Fibroblast of the conjunctiva (primary cell): ENCODE measurements at places on chromosomes 7 and 10.

DNA sequence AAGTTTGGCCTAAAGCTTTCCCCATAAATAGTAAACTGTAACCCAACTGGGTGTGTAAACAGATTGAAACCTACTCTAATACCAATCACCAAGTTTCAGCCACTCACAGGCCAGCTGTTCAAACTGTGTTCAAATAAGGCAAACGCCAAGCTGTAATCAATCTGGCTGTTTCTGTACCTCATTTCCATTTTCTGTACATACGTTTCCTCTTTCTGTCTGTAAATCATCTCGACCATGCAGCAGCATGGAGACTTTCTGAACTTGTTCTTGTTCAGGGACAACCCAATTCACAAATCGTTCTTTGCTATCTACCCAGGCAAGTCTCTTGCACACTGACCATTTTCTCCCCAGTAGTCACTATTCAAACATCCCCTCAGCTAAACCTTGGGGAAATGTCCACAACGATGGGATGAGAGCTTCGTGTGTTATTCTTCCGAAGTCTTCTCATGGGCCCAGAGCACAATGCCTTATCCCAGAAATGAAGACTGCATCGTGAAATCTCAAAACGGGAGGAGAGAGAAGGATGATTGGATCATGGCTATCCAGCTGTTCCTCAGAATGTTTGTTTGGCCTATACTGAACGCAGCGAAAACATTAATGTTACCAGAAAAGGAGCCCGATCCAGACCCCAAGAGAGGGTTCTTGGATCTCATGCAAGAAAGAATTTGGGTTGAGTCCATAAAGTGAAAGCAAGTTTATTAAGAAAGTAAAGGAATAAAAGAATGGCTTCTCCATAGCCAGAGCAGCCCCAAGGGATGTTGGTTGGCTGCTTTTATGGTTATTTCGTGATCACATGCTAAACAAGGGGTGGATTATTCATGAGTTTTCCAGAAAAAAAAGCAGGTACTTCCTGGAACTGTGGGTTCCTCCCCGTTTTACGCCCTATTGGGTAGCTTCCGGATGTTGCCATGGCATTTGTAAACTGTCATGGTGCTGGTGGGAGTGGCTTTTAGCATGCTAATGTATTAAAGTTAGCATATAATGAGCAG, 86.2 kb downstream of the SLC16A9 start:
- no peak for DNase-seq

- no peak for DNase-seq
Measured at GRCh38 chr10:51233337-51234100, 159.2 kb downstream of the PRKG1 start.

GRCh38 chr10:29415876-29416275, 127.0 kb downstream of the LYZL1 start:
- no peak for DNase-seq

DNA sequence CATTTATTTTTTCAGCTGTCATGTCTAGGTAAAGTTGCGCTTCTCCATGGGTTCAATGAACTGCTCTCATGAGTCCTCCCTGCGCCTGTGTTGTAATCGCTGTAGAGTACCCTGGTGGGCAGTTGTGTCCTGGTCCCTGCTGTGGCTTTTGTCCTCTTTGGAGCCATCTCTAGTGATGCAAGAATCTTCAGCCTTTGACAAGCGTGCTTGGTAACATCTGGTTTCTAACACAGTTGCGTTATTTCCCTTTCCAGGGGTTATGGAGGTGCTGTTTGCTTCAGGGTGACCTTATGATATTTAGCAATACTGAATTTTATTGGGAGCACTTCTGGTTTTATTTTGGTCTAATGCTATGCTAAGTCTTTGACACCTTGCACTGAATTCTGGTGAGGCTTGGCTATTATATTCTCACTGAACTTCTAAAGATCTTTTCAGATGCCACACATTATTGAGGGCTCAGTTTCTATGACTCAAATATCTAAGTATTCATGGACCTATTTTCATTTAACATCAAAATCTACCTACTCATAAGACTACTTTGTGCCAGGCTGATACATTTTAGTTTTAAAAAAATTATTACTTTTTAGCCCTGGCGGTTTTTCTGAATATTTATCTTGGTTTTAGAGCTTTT, 88.6 kb downstream of the FANK1 start:
- DNase-seq: no peak

DNA sequence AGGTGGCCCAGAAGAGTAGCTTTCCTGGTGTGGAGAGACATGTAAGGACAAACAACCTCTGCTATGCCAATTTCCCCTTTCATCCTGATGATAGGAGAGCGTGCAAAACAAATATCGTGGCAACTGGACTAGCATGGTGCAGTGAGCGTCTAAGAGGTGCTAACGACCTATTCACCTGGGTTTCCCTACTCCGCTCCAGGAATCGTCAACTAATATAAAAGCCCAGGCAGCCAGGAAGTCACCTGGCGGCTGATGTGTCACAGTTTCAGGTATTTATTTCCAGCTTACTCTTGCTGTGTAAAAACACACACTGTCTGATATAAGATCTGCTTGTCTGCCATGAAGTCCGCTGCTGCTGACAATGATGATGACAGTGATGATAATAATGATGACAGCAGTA, 56.5 kb upstream of the EFCAB10 start:
- no peak for DNase-seq

GRCh38 chr10:66717231-66717981, 208.4 kb upstream of the LRRTM3 start:
- no peak for DNase-seq

DNA sequence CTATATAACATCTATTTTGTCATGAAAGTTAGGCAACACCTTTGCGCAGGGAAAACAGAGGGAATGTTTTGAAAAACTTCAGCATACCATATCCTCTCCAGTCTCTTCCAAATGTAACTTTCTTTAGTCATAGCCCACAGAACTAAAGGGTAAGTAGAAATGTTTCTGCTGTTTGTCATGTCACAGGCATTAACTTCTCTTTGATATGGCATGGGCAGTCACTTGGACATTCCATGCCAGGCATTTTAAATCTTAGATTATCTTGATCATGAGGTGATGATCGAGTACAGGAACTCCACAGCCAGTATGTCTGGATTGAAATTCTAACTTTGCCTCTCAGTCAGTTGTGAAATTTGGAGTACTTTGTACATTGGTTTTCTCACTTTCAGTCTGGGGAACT, 27.5 kb upstream of the ETV1 start:
- DNase-seq: no peak
